Nucleus accumbens (tissue), 56 donors: ENCODE measurements at places on chromosomes 4 and X.

GRCh38 chr4:107468156-107468555, 251.9 kb downstream of the PAPSS1 start:
- no peak for DNase-seq

- peak; percentile 39 for DNase-seq
Observed at GRCh38 chr4:7806338-7807090, 133.1 kb downstream of the AFAP1 start.

DNA sequence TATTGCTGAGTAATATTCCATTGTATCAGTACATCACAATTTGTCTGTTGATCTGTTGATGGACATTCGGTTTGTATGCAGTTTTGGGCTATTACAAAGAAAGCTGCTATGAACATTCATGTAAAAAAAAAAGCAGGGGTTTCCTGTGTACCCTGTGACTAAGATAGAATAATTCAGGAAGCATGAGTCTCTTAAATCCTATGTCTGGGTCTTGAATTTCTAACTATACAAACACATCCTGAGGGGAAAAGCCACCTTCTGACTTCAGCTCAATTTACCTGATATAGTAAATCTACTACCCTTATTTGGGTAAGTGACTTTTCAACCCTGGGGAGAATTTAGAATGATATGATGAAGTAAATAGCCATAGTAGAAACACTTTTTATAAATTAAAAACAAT, 94.6 kb upstream of the FUNDC1 start:
- DNase-seq, result no peak

- no peak for DNase-seq
Observed at GRCh38 chr4:24862073-24862751, 50.6 kb downstream of the CCDC149 start.

DNA sequence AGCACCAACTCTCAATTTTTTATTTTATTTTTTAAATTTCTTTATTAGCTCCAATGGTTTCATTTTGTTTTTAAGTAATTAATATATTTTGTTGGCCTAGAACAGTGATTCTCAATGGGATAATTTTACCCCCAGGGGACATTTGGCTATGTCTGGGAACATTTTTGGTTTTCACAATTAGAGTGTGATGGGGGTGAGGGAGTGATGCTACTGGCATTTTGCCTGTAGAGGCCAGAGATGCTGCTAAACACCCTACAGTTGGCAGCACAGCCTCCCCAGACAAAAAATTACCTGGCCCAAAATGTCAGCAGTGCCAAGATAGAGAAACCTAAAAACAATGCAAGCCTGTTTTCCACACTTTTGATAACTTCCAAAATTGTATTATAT, 64.6 kb downstream of the HHIP start:
- no peak for DNase-seq

DNA sequence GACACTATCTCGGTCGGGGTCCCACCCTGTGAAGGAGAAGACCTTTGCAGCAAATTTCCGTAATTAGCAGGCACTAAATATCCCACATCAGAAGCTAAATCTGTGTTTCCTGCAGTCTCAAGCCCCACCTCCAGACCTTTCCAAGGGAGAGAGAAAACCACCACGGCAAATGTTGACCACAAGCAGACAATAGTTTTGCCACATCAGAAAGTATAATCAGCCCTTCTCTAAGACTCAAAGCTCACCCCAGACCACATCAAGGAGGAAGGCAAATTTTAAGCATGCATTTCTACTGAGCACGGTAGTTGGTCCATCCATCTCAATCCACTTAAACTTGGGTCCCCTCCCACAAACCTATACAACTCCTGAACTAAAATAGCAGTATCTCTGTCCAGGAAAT, 398.5 kb downstream of the GPM6A start:
- no peak for DNase-seq

- no peak for DNase-seq
Observed at GRCh38 chr4:70392057-70392776, 5.5 kb upstream of the OPRPN start.

DNA sequence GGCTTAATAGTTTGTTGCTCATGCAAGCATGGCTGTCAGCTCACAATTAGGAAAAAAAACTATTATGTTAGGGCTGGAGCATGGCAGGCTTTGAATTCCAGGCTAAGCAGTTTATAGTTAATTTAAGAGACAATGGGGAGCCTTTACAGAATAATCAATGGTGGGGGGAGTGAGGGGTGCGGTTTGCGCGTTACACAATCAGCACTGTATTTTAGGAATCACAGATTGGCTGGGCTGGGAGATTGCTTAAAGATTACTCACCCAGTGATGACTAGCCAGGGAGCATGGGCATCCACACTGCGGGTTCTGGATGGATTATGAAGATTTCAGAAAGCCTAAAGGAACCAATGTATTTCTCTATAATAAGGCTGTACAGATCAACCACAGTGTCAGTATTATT, 186.6 kb downstream of the SOX3 start:
- no peak for DNase-seq

DNA sequence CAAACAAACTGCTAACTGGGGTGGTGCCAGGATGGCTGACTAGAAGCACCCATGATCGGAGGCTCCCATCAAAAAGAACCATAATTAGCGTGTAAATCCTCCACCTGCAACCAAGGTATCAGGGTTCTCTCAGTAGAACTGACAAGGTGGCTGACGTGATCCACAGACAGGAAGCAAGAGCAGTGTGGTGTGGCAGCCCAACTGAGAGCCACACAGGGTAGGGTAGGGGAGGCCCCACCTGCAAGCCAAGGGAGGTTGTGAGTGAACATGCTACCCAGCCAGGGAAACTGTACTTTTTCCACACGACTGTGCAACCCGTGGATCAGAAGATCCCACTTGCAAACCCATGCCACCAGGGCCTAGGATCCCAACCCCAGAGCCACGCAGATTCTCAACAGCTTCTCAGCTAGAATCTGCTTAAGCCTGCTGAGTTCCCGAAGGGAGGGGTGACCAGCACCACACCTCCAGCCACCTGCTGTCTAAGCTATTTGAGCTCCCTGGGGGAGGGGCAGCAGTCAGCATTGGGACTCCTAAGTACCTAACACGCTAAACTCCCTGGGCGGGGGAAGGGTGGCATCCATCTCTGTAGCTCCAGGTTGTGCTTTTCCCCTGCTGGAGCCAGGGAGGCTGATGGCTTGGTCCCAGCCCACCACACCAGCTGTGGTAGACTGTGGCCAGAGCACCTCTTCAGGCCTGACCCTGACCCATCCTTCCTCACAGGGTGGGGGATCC, 425.1 kb downstream of the GPM6A start:
- DNase-seq, result no peak

- no peak for DNase-seq
Observed at GRCh38 chr4:38015886-38016515, 55.8 kb downstream of the PTTG2 start.

- DNase-seq, result no peak
Observed at GRCh38 chr4:129839687-129840086, 743.7 kb downstream of the C4orf33 start.

- DNase-seq, result no peak
Observed at GRCh38 chr4:17013382-17014006, 115.0 kb upstream of the LDB2 start.

DNA sequence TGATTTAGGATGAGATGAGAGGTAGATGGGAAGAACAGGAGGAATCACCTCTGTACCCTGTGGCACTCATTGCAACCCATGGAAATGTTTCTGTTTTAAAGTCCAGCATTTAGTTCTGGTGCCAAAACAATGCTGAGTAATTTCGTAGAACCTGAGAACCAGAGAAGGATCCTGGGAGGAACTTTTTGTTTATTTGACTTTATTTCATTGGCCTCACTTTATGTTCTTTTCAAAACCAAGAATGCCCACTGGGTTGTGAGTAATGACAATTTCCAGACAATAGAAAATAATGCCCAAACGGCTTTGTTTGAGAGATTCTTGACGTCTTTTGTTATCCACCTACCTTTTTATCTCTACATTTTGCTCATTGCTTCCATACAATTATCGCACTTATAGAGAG, 111.3 kb downstream of the SHROOM3 start:
- DNase-seq, result no peak

- DNase-seq, result no peak
Observed at GRCh38 chr4:184857441-184858121, 31.8 kb upstream of the ACSL1 start.

DNA sequence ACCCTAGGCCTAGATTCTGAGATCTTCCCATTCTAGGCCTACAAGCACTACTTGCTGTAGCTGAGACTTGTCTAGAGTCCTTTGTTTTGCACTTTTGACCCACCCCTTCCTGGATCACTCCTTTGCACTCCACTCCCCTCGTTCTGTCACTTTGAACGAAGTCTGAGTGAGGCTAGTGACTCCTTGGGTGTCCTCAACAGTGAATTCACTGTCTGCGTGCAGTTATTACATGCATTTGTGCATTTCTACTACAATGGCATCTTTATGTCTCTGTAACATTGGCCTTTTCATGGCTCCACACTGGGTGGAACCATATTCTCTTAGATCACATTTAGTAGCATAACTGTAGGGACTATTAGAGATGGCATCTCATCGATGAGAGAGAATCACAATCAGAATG, 50.5 kb downstream of the OCRL start:
- DNase-seq, result no peak

GRCh38 chr4:75496406-75496805, 17.8 kb downstream of the RCHY1 start:
- no peak for DNase-seq

- no peak for DNase-seq
Observed at GRCh38 chrX:26511589-26512363, 295.8 kb downstream of the MAGEB5 start.

- no peak for DNase-seq
Observed at GRCh38 chr4:111400741-111401140, 744.5 kb upstream of the FAM241A start.

DNA sequence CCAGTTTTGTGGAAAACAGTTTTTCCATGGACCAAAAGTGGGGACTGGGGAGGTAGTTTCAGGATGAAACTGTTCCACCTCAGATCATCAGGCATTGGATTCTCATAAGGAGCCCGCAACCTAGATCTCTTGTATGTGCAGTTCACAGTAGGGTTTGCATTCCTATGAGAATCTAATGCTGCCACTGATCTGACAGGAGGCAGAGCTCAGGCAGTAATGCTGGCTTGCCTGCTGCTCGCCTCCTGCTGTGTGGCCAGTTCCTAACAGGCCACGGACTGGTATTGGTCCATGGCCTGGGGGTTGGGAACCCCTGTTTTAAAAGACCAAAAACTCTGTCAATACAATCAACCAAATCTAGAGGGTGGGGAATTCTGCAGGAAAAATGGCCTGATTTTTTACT, 100.0 kb upstream of the EOLA2 start:
- no peak for DNase-seq

GRCh38 chr4:48899950-48900349, 6.6 kb downstream of the OCIAD2 start:
- no peak for DNase-seq

- DNase-seq, result no peak
Observed at GRCh38 chrX:69142788-69143469, 22.3 kb downstream of the PJA1 start.

- no peak for DNase-seq
Observed at GRCh38 chr4:8078610-8079015, 80.0 kb downstream of the ABLIM2 start.

DNA sequence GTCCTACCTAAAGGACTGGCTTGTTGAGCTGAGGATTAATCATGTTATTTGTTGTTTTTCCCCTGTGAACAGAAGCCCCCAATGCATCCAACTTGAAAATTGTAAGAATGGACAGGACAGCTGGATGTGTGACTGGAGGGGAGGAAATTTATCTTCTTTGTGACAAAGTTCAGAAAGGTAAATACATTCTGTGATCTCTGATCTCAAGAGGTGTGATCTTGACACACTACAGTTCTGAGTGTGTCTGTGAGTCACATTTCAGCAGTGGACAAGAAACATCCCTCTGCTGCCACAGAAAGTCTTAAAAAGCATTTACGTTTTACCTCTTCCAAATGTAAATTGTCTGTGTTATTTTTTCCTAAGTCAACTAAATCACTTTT, 79.3 kb downstream of the NFKB1 start:
- no peak for DNase-seq

DNA sequence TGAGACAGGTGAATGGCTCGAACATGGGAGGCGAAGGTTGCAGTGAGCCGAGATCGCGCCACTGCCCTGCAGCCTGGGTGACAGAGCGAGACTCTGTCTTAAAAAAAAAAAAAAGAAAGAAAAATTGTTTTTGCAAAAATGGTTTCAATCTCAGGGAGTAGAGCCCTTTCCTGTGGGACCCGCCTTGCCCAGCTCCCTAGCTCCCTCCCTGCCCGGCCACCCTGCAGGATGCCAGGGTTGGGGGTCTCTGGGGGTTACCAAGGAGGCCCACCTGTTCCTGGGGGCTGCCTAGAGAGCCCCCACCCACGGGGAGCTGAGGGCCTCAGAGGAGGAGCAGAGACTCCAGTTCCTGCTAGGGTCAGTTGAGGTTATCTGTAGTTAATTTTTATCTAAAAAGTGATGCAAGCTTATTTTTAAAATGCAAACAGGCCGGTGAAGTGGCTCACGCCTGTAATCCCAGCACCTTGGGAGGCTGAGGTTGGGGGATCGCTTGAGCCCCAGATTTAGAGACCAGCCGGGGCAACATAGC, 18.7 kb upstream of the PLCXD1 start:
- no peak for DNase-seq
